Stimulated activated CD4-positive, alpha-beta T cell treated with anti-CD3 and anti-CD28 coated beads, Interleukin-4, amount 100 ng/mL, for 24 hours (primary cell): ENCODE measurements at places on chromosomes 11 and 22.
A peak's percentile ranks its signal among the peaks of the same experiment; 100 is the strongest.

GRCh38 chr11:34344768-34345539 lies 12.9 kb downstream of the ABTB2 start:
- no peak for DNase-seq

DNA sequence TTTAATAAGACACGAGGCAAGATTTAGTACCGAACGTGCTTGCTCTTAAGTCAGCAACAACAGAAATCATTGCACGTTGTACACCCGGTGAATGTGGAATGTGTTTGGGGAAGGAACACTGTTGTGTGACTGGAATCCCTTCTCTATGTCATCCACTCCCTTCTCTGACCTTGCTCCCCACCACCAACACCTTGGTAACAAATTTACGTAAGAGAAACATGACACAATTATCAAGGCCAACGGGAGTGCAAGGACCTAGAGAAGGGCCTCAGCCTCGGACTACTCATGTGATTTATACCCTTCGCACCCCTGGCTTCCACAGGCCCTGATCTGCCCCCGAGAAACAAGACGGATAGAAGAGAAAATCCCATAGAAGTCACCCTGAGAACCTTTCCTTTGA lies 236.2 kb downstream of the LARGE1 start:
- DNase-seq = no peak

DNA sequence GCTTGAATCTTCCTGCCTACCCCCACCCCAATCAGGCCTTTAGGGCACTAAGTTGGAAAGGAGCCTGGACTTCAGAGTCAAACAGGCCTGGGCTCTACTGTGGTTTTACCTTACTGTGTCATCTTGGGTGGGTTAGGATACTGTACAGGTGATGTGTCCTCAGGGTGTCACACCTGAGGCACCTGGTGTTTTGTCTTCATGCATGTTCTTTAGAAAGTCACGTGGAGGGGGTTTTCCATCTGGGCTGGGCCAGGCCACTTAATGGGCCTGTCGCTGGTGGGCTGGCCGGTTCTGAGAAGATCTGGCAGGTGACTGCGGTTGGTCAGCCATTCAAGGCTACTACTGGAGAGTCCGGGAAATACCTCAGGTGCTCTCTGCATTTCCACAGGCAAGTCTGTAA lies 92.6 kb downstream of the SWAP70 start:
- no peak for DNase-seq

- no peak for DNase-seq
Observed at GRCh38 chr11:26229257-26229656, 102.7 kb upstream of the ANO3 start.

DNA sequence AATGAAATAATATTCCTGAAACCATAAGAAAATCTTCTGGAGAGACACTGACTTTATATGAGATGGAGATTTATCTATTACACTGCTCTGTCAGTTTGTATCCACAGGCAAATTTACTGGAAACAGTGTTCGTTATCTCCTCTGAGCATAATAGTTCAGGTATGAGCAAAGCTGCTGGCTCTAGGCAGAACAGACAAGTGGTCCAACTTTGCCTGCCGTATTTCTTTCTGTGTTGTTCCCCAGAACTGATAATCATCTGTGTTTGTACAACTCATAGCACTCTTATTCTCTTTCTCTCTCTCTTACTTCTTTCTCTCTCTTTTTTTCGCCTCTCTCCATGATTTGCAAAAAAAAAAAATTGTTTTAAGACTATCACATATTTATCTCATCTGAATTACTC lies 623.8 kb upstream of the CHORDC1 start:
- DNase-seq = no peak

DNA sequence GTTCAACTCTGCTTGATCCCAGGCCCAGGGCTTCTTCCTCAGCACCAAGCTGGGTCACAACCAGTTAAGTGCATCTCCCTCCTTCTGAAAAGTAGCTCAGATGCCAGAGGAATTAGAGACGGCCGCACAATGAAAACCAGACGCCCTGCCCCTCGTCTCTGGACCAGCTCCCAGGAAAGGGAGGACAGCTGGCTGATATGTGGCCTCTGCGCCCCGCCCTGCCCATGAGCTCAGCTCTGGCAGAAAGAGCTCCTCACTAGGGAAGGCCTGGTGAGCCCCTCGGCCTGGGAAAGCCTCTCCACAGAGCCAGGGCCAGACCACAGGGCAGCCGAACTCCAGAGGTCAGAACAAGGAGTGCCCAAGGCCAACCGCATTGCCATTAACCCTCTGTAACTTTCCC lies 18.1 kb upstream of the SCGB1A1 start:
- DNase-seq = no peak

GRCh38 chr22:45678961-45679912 lies 7.6 kb downstream of the ATXN10 start:
- no peak for DNase-seq

- no peak for DNase-seq
Observed at GRCh38 chr11:80129396-80129795, 688.6 kb upstream of the TENM4 start.

DNA sequence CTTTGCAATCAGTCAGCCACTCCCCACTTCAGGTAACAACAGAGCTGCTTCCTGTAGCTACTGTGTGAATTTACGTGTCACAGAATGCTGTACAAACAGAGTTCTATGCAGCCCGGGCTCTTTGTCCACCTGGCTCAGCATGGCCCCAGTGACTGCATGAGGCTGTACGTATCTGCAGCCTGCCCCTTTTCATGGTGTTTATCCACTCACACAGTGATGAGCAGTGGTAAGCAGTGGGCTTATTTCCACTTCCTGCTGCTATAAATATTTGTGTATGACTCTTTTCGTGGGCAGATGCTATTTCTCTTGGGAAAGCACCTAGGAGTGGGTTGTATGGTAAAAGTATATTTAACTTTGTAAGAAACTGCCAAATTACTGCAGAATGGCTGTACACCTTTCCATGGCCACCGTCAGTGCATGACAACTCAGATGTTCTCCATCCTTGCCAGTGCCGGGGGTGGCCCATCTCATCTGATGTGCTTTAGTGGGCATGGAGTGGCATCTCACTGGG lies 43.3 kb downstream of the MYEOV start:
- DNase-seq = peak; percentile 68

GRCh38 chr22:39470451-39471291 lies 13.9 kb downstream of the MGAT3 start:
- DNase-seq = no peak

DNA sequence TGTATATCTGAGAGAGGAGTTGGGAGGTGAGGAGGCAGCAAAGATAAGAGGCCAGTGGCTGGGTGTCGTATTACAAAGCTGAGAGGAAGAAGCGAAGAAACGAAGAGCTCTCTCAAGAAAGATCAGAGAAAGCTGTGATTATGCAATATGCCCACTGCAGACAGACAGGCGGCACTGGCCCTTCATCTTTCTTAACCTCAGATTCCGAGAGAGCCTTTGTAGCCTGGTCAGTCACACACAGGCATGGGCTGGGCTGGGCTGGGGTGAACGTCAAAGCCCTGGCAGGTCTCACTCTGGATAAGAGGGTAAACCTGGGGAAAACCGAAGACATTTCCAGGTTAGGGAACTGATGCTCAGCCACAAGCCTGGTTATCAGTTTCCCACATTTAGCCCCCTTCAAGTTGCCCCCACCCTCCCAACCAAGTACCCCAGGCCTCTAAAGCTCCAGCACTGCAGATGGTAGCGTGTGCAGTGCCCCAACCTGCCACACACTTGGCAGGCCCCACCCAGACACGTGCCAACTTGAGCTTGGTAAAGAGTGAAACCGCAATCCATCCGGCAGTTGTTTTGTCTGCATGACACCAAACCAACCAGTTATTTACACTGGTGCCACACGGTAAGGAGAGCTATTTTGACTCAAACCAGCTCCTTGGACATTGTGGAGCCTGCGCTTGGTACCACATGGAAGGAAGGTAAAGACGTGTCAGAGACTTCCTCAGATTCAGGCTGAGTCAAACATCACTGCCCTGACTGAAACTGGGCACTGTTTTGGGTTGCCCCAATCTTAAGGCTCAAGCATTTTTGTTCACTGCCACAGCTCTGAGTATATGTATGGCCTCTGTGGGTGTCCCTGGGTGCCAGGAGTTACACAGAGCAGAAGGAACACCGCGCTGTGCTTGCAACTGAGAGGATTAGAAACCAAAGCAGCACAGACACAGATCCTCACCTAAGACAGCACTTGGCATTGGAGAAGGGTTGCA lies 135.9 kb downstream of the FDX1 start:
- no peak for DNase-seq

DNA sequence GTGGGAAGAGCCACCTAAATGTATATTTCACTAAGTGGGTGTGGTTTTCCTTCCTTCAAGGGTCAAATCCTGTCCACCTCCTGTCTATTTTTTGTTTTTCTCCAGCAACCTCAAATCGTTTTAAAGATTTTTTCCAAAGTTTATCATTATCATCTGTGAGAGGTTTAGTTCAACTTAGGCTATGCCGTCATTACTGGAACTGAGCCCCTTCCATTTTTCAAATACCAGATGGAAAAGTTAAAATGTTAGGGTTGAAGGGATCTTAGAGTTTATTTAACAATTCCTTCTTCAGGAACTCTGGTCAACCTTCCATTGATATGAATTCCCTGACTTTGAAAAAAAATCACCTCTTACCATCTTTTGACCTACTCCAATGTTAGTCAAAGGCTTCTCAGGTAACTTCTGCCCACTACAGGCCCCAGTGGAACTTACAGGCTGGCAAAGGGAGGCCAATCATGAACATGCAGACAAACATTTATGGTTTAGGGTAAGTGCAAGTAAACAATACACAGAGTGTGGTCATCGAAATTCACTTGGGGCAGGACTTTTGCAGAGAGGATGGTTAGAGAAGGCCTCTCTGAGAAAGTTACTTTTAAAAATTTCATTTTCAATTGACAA lies 45.2 kb downstream of the SYN3 start:
- no peak for DNase-seq

GRCh38 chr11:129968591-129969419 lies 33.8 kb downstream of the PRDM10 start:
- no peak for DNase-seq

DNA sequence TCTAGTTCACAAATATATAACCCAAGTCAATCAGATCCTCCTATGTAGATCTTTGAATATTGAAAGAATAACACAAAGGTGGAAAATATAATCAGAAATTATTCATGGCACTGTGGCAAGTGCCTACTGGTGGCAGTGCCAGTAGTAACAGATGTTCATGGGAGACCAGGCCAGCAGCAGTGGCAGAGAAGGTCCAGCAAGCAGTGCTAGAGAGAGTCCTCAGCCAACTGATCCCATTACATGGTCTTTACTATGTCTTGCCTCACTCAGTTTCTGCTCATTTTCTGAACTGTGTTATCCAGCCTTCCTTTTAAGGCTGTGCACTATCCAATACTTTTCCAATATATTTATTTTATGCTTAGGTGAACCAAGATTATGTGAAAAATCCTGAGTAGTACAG lies 124.9 kb downstream of the MRTFA start:
- DNase-seq = no peak

DNA sequence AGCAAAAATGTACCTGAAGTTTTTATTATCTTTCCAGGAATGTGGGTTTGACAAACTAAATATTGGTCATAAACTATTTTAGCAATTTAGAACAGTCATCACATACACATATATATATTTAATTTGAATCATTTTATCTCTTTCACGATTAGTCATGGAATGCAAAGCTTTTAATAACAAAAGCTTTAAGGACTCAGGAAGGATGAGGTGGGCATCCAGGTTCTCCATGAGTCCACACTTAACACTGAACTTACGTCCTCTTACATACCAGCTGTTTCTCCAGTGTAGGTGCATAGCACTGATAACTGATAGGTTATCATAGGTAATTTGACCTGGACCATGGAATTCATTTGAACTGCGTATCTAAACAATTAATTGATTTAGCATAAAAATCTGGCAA lies 28.1 kb upstream of the GNAZ start:
- no peak for DNase-seq

DNA sequence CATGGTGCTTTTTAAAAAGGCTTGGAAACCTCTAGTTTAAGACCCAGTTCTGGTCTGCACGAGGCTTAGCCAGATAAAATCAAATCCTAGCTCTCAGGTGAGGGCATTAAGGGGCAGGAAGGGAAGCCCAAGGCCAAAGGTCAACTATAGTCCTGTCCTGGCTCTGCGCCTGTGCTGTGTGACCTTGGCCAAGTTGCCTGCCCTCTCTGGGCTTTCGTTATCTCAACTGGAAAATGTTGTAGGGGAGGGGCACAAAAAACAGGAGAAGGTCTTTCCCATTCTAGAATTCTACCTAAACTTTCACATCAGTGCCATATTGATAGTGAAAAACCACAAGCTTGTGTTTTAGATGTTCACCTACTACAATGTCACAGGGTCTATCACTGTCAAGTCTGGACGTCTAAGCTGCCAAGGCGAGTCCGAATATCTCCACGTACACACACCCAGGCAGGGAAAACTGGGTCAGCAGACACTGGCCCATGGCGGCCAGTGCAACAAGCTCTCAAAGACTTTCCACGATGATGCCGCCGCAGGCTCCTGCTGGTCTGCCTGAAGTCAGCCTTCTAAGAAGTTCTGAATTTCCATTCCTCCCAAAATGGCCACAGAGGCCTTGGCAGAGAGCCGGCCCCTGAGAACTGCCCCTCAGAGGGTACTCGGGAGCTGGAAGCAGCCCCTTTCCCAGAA lies 18.0 kb downstream of the MN1 start:
- DNase-seq = no peak

- no peak for DNase-seq
Observed at GRCh38 chr11:65911682-65912568, 6.9 kb downstream of the C11orf68 start.

- DNase-seq = no peak
Observed at GRCh38 chr22:22855617-22856308, 31.9 kb upstream of the IGLL5 start.

DNA sequence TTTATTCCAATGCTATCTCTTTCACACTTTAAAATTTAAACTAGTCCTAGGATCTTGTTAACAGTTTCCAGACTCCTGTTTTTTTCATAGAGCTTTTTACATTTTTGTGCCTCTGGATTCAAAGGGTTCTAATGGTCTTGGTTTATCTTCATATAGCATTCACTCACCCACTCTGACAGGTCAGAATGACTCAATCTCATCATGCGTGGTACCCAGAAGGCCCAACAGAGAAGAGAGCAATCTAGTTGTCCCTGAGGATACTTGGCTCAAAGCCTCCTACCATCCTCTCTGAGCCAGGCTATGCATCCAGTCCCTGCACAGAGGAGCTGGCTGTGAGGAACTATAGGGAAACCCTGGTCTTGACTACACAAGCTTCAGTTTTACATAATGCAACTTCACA lies 27.5 kb downstream of the MAML2 start:
- no peak for DNase-seq

DNA sequence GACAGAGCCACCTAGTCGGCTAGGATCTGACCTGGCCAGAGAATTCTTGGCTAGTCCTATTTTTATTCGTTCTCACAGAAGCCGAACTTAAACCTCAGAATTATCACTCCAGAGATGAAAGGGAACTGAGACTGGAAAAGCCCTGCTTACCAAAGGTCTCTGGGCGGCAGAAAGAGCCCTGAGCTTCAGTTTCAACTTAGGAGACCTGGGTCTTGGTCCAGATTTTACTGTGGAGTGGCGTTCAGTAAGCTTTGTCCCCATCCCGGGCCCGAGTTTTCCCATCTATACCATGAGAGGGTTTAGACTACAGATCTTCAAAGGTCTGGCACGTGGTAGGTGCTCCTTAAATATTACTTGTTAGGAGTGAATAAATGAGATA lies 516 bp downstream of the NEU3 start:
- DNase-seq = no peak

- no peak for DNase-seq
Observed at GRCh38 chr11:45921561-45922424, 663 bp upstream of the LARGE2 start.
